Activated CD4-positive, alpha-beta T cell treated with anti-CD3 and anti-CD28 coated beads, Interleukin-2, amount 50 U/mL, for 48 hours (primary cell): ENCODE measurements at places on chromosomes 4 and X.

GRCh38 chr4:47538111-47538824 is 53.2 kb downstream of the ATP10D start:
- DNase-seq: no peak

- DNase-seq: no peak
Measured at GRCh38 chr4:44996276-44996845, 270.0 kb upstream of the GNPDA2 start.

GRCh38 chr4:70747874-70748273 is 26.1 kb downstream of the RUFY3 start:
- no peak for DNase-seq

- no peak for DNase-seq
Measured at GRCh38 chr4:164937576-164938270, 39.7 kb downstream of the TRIM61 start.

- peak; percentile 92 for DNase-seq
Measured at GRCh38 chr4:2041239-2042130, 17.6 kb upstream of the NAT8L start.

DNA sequence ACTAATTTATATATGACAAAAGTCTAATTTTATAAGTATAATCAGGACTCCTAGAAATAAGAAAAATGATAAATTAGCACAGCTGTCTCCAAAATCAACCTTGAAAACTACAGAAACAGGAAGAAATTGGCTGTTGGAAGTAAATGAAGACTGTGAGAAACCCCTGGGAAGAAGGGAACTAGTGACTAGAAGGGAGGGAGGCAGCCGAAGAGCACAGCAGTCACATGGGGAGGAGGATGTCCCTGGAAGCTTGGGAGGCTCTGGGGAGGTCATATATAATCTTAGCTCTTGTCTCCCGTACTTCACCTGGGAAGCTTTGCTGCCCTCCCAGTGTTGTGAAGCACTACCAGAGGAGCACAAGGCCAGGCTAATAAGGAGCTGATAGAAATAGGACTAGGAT is 8.9 kb upstream of the TMA16 start:
- no peak for DNase-seq

DNA sequence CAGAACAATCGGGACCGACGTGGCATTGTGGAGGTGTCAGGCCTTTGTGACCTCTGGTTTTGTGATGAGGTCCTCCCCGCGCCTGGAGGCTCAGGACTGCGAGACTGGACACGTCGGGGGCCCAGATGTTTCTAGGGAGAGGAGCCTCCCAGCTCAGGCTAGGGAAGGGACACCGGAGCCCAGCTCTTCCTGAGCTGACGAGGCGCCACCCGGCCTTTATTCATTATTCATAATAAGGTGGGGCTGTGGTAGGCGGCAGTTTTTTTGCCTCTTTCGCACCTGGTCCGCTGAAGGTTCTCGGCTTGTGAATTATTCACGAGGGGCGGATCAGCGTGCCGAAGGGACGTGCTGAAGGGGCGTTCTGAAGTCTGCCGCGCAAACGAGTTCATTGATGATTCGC is 2.3 kb upstream of the UBA1 start:
- DNase-seq: peak; percentile 52

- DNase-seq: no peak
Measured at GRCh38 chrX:41055740-41056139, 29.5 kb upstream of the USP9X start.

- no peak for DNase-seq
Measured at GRCh38 chr4:55910140-55910539, 38.6 kb upstream of the CEP135 start.
